ENCODE measurements at places on chromosomes 7 and 10.

DNA sequence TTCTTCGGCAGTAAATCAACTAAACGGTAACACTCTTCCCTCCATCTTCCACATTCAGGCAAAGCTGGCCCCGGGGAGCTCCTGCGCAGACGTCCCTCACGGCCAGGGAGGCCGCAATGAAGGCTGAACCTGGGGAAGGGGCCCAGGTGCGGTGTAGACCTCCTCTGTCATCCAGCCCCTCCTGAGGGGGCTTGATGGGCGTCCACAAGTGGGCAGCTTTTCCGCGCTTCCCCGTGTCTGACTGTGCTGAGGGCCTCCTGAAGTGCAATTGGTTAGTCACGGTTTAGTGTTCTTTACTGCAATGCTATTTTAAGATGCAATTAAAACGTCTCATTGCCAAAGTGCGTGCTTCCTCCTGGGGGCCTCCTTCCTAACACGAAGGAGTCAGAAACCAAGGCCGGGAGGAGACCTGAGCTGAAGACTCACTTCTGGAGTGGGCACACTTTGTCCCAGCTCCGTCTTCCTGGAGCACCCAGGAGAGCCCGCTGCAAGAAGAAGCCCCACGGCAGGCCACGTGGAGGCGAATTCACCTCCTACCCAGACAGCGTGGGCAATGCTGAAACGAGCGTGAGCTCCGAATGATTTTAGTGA lies 173.3 kb downstream of the ELFN1 start:
- DNase-seq, result no peak

DNA sequence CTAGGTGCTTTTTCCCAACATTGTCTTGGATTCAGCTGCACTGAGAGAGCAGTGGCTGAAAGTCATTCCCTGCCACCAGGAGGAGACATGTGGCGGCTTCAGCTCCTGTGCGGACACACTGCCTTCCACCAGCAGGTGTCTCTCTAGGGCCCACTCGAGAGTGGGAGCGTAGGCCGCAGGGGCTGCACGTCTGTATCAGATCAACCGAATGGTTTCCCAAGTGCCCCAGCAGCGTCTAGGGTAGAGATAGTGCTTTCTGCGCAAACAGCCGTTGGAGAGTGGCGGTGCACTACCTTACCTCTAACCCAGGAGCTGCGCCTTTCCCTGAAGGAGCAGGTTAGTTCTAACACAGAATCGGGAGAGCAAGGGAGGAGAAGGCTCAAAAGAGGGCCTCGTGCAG lies 31.7 kb downstream of the PAPOLB start:
- peak; percentile 17 for DNase-seq

DNA sequence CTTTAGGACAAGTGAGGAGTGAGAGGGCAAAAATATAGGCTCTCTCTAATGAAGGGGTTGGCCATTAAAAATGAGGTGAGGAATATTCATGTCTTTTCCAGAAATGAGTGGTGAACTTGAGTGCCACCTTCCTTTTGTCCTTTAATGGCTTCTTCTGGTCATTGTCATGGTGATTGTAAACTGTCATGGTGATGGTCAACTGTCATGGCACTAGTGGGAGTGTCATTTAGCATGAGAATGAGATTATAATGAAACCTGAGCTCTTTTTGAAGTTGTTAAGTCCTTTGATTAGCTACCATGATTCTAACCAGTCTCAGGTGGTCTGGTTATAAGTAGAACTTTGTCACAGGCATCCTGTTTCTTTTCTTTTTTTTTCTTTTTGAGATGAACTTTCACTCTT lies 524.4 kb downstream of the NEBL start:
- DNase-seq, result no peak

DNA sequence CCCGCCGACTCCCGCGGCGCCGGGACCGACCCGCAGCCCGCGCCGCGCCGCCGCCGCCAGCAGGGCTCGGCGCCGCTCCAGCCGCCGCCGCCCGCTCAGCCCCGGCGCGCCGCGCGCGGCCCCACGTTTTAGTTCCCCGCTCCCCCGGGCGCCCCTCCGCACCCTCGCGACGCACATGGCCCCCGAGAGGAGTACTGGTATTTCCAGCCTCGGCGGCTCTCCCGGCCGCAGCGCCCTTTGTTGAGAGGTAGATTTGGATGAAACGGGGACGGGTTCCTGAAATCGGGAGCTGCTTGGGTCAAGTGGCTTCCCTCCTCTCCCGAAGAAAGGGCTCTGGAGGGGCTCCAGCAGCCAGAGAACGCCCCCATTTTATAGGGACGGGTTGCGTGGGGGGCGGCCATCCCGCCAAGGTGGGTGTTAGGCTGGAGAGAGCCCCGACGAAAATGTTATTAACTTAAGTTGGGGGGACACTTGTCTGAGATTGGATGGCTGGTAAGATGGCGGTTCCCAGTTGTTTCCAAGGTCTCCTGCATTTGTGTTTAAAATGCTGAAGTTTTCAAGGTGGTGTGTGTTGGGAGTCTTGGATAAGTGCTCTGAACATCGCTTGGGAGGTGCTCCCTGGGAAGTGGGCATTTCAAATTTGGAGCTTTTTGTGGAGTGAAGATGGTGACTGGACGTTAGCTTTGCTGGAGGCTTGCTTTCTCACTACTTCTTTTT lies 1.2 kb downstream of the BMI1 start:
- DNase-seq, result no peak
